ENCODE measurements at places on chromosomes 3 and 15. TPM values are rescaled to one million over a fixed set of nuclear protein-coding genes. Genes with fewer than 3 reads are reported as not detected.

GRCh38 chr15:35605764-35606449, 59.9 kb upstream of the DPH6 start:
- no peak for DNase-seq

- peak; percentile 76 for DNase-seq
Measured at GRCh38 chr3:189967254-189967865, 153.3 kb downstream of the P3H2 start.

DNA sequence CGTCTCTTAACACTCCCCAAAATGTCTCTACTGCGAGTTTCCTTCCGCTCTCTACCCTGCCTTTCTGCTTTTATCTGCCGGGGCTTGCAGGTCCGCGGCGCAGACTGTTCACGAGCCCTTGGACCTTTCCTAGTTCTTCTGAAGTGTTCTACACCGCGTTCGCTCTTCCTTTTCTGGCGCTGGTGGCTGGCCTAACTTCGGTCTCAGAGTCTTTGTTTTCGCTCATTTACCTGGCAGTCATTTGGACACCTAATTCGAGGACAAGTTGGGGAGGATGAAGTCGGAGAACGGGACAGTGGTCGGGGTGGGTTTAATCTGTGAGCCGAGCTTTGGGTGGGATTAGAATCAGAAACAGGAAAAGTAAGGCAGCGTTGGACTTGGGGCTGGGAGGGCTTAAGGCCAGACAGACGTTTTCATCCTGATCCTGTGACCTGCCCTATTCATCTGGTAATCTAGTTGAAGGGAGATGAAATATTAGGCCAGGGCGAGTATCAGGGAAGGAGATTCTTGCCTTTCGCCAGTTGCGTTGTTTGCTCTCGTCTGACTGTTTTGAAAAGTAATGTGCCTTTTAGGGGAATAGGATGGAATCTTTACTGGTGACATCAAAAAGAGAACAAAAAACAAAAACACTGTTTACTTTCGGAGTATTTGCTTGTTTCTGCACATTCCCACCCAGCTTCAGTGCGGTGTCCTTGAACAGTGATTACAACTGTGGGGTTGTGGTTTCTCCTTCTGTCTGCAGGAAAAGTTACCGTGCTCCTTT, 1.8 kb downstream of the DIPK2A start:
- peak; percentile 86 for DNase-seq

- DNase-seq = no peak
Measured at GRCh38 chr3:71718072-71718471, 7.1 kb downstream of the EIF4E3 start.

GRCh38 chr15:98981851-98982722, 25.5 kb downstream of the PGPEP1L start:
- no peak for DNase-seq

DNA sequence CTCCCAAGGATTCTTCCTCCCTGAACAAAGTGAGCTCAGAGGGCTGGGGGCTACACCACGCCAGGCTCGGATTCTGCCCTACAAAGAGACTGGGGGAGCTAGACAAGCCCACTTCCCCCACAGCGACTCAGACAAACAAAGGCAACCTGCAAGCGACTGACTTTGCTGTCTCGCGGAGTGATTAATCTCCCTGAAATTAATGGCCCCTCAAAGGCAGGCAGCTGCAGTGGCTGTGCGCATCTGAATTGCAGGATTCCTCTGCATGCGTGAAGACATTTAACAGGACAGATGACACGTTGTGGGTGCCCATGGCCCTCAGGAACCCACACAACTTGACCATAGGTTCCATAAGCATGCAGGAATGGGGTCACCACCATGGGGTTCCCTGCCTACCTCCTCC, 18.4 kb downstream of the CTXND1 start:
- DNase-seq = no peak

- DNase-seq = no peak
Measured at GRCh38 chr15:36960179-36960946, 140.0 kb downstream of the MEIS2 start.

- DNase-seq = no peak
Measured at GRCh38 chr15:70615435-70616310, 147.7 kb downstream of the UACA start.

GRCh38 chr15:33242165-33242564, 47.7 kb upstream of the FMN1 start:
- DNase-seq = no peak

Gene LXN
- polyA plus RNA-seq = 24.2 TPM

Gene MKRN2OS
- 1.2 TPM for polyA plus RNA-seq

DNA sequence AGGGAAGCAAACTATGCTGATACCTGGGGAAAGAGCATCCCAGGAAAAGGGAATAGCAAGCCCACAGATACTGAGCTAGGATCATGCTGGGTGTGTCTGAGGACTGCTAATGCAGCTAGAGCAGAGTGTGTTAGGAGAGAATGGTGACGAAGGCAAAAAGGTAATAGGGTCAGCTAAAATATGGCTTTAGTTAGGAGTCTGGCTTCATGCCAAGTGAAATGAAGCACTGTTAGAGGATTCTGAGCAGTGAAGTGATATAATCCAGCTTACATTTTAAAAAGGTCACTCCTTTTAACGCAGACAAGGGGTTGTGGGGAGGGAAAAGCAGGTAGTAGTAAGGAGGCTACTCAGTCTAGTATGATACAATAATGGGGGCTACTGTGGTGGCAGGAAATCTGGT, 30.4 kb downstream of the SECISBP2L start:
- no peak for DNase-seq

Gene GPR27
- polyA plus RNA-seq = 2.9 TPM

DNA sequence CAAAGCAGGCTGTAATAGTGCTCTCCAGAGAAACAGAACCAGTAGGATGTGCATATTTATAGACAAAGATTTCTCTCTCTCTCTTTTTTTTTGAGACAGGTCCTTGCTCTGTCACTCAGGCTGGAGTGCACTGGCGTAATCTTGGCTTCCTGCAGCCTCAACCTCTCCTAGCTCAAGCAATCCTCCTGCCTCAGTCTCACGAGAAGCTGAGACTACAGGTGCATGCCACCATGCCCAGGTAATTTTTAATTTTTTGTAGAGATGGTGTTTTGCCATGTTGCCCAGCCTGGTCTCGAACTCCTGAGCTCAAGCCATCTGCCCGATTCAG, 67.1 kb upstream of the CHD2 start:
- DNase-seq = no peak

- DNase-seq = no peak
Measured at GRCh38 chr15:99983171-99983885, 250.1 kb upstream of the LYSMD4 start.

GRCh38 chr15:76344893-76345582, 8.5 kb downstream of the ISL2 start:
- no peak for DNase-seq

Gene NRG4
- polyA plus RNA-seq = 0.78 TPM

DNA sequence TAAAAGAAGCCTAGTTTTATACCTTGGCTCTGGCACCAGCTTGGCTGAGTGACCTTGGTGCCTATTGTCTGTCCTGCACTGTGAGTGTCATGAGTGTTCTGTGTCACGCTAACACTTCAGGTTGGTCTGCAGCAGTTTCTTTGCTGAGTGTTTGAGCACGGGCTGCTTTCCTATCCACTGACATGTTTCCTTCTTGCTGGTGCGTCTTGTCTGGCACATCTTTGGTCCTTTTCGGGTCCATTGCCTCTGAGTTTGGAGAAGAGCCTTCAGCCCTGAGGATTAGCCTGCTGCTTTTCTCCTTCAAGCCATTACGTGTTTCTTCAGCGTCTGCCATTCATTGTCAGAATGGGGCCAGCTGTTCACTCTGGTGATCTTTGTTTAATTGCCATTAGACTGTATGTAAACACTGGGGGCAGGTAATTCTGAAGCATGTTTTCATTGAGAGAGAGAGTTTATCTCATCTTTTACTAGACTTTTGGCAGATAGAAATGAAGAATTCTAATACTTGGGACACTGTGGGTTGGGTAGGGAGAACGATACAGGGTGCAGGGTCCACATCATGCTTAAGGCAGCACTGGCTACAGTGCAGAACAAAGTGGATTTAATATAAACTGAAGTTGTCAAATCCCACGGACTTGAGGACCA, 55.5 kb downstream of the LRRC28 start:
- no peak for DNase-seq

- DNase-seq = no peak
Measured at GRCh38 chr15:98724494-98724893, 76.2 kb downstream of the IGF1R start.

DNA sequence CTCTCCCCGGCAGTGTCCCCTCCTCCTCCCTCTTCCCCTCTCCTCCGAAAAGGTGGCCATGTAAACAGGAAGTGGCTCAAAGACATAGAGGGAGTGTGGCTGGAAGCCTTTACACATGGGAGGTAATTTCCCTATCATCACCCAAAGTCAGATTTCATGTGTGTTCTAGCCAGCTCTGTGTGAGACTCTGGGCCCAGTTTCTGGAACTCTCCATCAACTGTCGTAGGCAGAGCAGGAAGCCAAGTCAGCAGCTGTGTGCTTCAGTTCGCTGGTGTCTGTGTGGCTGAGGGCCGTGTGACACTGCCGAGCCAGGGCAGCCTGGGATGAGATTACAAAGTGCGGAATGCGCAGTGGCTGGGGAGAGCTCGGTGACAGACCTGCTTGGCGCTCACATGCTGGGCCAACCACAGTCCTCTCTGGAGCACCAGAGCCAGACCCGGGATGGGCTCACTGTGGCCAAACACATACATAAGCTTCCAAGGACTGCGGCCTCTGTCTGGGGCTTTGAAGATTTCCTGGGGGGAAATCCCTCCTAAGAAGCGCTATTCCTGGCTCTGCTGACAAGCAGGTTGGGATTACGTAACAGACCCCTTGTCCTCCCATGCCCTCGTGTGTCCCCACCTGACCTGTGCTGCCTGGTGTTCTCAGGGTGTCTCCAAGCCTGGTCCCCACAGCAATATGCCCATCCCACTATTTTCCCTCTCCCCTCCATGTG, 50.7 kb downstream of the UMPS start:
- DNase-seq = peak; percentile 86

GRCh38 chr3:37800022-37800551, 61.6 kb upstream of the CTDSPL start:
- no peak for DNase-seq

- DNase-seq = no peak
Measured at GRCh38 chr15:92883876-92884435, 16.2 kb upstream of the CHD2 start.

DNA sequence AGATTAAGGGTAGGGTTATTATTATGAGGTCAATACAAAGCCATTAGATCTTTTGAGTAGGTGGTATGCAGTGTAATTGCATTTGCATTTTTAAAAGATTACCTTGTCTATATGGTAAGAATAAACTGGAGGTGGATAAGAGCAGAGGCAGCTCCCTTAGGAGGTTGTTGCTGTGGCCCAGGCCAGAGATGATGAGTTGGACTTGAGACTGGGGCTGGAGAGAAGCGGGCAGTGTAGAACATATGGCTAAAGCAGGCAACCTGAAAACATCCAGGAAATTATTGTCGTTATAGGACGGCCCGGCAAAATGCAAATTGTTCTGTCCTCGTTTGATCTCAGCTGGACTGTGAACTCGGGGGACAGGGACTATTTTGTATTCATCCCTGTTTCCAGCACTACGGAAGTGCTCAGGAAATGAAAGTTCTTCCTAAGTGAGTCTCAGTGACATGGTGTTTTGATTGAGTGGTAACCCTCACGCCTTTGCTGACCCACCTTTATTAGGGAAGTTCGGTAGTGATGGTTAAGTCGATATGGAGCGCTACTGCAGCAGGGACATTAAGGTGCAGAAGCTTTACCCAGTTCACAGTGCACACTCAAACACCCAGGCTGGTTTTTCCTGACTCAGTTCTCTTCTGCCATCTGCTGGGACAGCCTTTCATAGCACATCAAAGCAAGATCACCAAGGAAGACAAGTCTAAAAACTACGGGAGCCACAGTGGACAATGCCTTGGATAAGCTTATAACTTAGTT, 27.2 kb upstream of the VPS33B start:
- peak; percentile 54 for DNase-seq

- DNase-seq = peak; percentile 58
Measured at GRCh38 chr3:16884084-16884747, 539 bp upstream of the PLCL2 start.

DNA sequence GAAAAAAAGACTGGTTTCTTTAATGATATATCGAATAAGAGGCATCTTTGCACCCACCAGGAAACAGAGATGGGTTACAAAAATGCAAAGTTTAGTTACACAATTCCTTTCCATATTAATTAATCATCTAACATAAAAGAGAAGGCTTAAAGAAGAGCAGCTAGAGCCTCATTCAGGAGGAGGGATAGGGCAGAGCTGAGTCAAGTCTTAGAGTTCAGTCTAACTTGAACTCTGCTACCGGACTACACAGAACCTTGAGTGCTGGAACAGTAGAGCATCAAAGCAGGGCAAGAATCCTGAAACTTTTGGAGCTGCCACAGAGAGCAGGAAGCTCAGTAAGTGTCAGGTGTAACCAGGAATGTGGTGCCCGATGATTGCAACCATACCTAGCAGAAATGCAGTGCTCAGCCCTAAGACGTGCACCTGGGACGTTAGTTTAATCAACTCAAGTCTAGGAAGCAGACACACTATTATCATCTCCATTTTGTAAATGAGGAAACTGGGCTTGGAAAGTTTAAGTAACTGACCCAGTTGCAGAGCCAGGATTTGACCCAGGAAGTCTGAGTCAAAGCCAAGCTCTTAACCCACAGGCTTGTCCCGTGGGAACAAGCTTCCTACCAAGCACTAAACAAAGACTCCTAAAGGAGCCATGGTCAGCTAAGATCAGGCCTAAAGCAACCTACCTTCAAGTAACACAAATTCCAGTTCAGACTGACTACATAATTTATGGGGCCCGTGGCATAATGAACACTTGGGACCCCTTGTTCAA, 187.4 kb downstream of the FOXP1 start:
- DNase-seq = no peak

GRCh38 chr3:52787672-52788625, 6.6 kb upstream of the ITIH3 start:
- no peak for DNase-seq

DNA sequence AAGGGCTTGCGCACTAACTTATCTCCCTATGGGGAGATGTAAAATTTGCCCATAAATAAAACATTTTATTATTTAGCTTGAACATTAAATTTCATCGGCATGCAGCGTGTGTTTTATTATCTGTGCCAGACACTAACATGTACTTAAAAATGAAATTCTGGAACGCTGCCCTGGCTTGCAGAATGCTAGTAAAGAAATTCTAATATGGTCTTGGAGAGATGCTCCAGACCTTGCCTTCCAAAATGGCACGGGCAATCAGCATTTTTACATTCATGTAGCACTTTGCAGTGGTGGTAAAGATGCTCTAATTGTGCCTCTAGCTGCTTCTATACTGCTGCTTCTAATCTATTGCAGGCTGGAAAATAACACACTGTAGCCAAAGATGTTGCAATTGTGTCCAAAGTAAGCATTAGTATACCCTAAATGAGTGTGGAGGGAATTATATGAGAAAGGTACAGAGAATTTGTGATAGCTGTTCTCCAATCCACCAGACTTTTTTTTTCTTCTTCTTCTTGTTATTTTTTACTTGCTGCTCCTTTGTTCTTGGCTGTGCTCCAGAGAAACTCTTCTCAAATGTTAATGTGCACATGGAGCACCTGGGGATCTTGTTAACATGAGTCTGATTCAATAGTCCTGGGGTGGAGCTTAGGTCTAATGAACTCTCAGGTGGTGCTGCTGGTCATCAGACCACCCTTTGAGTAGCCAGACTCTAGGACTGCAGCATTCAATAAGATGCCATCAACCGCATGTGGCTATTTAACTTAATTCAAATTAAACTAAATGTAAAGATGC, 47.3 kb downstream of the CRABP1 start:
- peak; percentile 54 for DNase-seq

Gene USP19
- 31.3 TPM for polyA plus RNA-seq

Gene P4HTM
- polyA plus RNA-seq = 7.9 TPM
